ENCODE measurements at places on chromosomes 7 and 10. TPM values are rescaled to one million over a fixed set of nuclear protein-coding genes. Genes with fewer than 3 reads are reported as not detected.

The SLC16A12 gene
- total RNA-seq = 0.23 TPM

- H3K36me3 ChIP-seq = no peaks in the 10 kb centered on the region
- no peak overlapping the region for H3K27ac ChIP-seq
Observed at GRCh38 chr10:30518907-30519306, 84.9 kb downstream of the MAP3K8 start.

DNA sequence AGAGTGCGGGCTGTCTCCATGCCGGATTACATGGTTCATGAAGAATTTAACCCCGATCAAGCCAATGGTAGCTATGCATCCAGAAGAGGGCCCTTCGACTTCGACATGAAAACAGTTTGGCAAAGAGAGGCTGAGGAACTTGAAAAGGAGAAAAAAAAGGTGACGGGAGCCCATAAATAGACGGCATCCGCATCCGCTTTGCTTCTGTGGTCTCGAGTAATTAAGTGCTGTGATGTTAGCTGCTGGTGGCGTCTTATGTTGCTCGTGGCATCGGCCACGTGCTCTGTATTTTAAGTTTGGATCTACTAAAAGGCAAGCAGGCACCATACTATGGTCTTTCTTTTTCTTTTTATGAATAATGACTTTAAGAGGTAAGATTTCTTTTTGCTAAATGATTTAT is 11.1 kb downstream of the C7orf57 start:
- no peaks in the 10 kb centered on the region for H3K36me3 ChIP-seq
- no peak for DNase-seq
- no peak overlapping the region for H3K27ac ChIP-seq
- H3K4me3 ChIP-seq = no peak overlapping the region
- no peaks in the 10 kb centered on the region for H3K4me1 ChIP-seq
- H3K27me3 ChIP-seq = no peaks in the 10 kb centered on the region

The MMP21 gene
- total RNA-seq = not detected

The NRG3 gene
- total RNA-seq = not detected

The UCMA gene
- total RNA-seq = not detected

DNA sequence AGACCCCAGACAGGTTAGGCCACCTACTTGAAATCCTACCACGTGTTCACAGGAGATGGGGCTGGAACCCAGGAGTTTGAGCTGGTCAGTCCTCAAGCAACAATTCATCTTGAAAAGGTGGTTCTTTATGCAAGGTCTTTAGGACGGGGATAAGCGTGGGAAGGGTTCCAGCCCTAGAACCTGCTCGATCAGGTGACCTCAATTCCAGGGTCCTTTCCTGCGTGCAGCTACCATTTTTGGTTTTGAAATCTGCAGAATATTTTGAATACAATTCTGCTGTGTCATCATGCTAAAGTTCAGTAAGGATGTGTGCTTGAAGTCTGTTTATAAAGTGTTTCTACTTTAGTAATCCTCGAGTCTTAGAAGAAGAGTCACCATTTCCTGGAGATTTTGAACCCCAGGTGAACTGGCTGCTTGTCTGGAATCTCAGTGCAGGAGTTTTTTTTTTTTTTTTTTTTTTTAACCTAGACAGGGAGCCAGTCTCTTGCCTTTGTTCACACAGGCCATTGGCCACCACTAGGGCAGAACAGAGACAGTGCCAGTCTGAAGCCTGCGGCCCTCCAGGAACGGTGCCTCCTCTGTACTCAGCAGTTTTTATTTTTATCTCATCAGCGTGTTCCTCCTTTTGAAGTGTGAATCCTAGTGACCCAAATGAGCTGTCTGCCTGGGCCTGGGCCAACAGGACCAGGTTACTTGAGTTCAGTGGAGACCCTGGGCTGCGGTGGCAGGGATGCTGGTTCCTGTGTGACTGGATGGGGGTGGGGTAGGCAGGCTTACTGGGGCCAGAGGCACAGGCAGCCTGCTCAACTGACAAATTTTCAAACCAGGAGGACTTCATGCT is 54.6 kb downstream of the EEPD1 start:
- H3K27me3 ChIP-seq = no peaks in the 10 kb centered on the region
- no peak for DNase-seq
- no peak overlapping the region for H3K4me3 ChIP-seq
- peaks cover 12% of the 10 kb centered on the region for H3K4me1 ChIP-seq
- H3K27ac ChIP-seq = peak overlapping the region; percentile 62
- H3K36me3 ChIP-seq = no peaks in the 10 kb centered on the region

The ANXA8L1 gene
- total RNA-seq = 351 TPM

DNA sequence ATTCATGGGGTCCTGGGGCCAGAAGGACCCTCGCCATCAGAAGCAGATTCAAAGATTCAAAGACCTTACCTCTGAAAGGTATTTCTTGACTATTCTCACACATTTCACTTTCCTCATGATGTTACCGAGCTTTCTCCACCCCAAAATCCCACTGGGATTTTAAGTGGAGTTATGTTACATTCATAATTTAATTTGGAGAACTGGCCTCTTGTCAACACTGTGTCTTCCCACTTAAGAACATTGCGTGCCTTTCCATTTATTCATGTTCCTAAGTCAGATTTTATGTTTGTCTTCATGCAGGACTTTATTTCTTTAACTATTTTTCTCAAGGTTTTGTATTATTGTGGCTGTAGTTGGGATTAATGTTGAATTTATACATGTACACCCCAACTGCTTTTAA is 123.5 kb upstream of the BMPER start:
- DNase-seq = no peak
- no peaks in the 10 kb centered on the region for H3K27me3 ChIP-seq
- no peak overlapping the region for H3K27ac ChIP-seq
- H3K4me3 ChIP-seq = no peak overlapping the region
- no peaks in the 10 kb centered on the region for H3K36me3 ChIP-seq

DNA sequence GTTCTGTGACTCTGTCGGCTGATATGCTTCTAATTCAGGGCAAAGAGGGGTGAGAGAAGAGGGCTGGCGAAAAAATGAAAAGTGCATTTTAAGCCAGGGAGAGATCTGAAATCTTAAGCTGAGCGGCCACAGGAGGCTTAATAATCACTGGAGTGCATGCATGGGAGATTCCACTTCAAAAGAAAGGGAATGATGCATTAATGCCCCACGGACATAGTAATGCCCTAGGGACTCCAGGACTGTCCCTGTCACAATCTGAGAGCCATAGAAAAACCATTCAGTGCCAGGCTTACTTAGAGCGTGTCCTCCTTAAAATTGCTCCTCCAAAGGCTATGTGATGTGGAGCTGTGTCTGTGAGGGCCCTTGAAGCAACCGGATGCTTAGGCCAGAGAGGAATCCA is 75.1 kb downstream of the NHLRC2 start:
- H3K27me3 ChIP-seq = no peaks in the 10 kb centered on the region
- H3K4me3 ChIP-seq = no peak overlapping the region
- no peak overlapping the region for H3K27ac ChIP-seq
- no peaks in the 10 kb centered on the region for H3K36me3 ChIP-seq

- no peaks in the 10 kb centered on the region for H3K36me3 ChIP-seq
- peaks cover 66% of the 10 kb centered on the region for H3K4me1 ChIP-seq
- peak overlapping the region; percentile 74 for H3K4me3 ChIP-seq
- no peaks in the 10 kb centered on the region for H3K27me3 ChIP-seq
- DNase-seq = no peak
Observed at GRCh38 chr10:29734640-29734961, 99.8 kb upstream of the SVIL start.

The OR2A42 gene
- not detected for total RNA-seq

The VAX1 gene
- not detected for total RNA-seq

GRCh38 chr7:50303335-50304128 is 984 bp upstream of the IKZF1 start:
- peak overlapping the region; percentile 68 for H3K27ac ChIP-seq
- H3K27me3 ChIP-seq = peaks cover 74% of the 10 kb centered on the region
- no peaks in the 10 kb centered on the region for H3K4me1 ChIP-seq
- H3K36me3 ChIP-seq = no peaks in the 10 kb centered on the region

The PLCE1 gene
- total RNA-seq = 3.6 TPM

- H3K27me3 ChIP-seq = no peaks in the 10 kb centered on the region
- no peak overlapping the region for H3K27ac ChIP-seq
- no peak for DNase-seq
Observed at GRCh38 chr7:90736968-90737939, 141.1 kb downstream of the CDK14 start.

DNA sequence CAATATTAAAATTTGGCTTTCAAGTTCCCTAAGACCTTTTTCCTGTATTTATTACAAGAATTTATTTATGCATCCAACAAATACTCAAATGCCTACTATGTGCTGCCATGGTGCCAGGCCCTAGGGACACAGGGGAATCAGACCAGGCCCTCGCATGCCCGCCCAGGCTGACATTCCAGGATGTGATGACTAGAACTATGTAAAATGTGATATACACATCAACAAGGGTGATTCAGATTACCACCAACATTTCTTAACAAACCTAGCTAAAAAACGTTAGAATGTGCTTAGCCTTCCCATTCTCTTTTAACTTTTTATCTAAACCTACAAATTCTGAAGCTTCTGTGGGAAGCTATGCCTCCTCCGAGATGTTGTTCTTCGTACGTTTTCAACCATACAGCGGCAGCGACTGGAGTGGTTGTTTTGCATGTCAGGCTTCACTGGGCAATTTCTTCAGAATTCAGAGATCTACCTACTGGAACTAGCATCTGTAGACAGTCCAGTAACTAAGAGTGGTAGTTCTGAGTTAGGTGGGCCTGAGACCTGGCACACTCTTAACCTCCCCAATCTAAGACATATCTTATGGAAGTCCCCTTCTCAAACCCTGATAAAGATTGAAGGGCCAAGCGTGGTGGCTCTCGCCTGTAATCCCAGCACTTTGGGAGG is 22.1 kb downstream of the GNA12 start:
- H3K4me1 ChIP-seq = peaks cover 28% of the 10 kb centered on the region
- no peaks in the 10 kb centered on the region for H3K36me3 ChIP-seq
- DNase-seq = no peak
- H3K4me3 ChIP-seq = no peak overlapping the region

GRCh38 chr7:159116581-159117339 is 27.9 kb downstream of the VIPR2 start:
- no peaks in the 10 kb centered on the region for H3K36me3 ChIP-seq
- no peak overlapping the region for H3K4me3 ChIP-seq
- DNase-seq = no peak
- no peaks in the 10 kb centered on the region for H3K4me1 ChIP-seq
- no peak overlapping the region for H3K27ac ChIP-seq

- no peaks in the 10 kb centered on the region for H3K27me3 ChIP-seq
- H3K4me1 ChIP-seq = no peaks in the 10 kb centered on the region
- no peak overlapping the region for H3K4me3 ChIP-seq
- no peak overlapping the region for H3K27ac ChIP-seq
- DNase-seq = no peak
Observed at GRCh38 chr10:51047857-51048256, 26.4 kb upstream of the PRKG1 start.

The HMX3 gene
- total RNA-seq = not detected

GRCh38 chr10:132113206-132113605 is 47.5 kb downstream of the JAKMIP3 start:
- no peak overlapping the region for H3K4me3 ChIP-seq
- DNase-seq = no peak
- H3K27ac ChIP-seq = no peak overlapping the region

The CCDC146 gene
- total RNA-seq = 25.0 TPM

The KLF14 gene
- total RNA-seq = not detected

The CYP26A1 gene
- not detected for total RNA-seq

GRCh38 chr7:24297362-24297761 is 13.4 kb downstream of the NPY start:
- no peaks in the 10 kb centered on the region for H3K36me3 ChIP-seq
- H3K27ac ChIP-seq = no peak overlapping the region
- H3K27me3 ChIP-seq = no peaks in the 10 kb centered on the region
- H3K4me3 ChIP-seq = no peak overlapping the region

The PPP1R9A gene
- 0.04 TPM for total RNA-seq

GRCh38 chr10:101114646-101115045 is 16.5 kb upstream of the TLX1 start:
- no peaks in the 10 kb centered on the region for H3K36me3 ChIP-seq
- peaks cover 96% of the 10 kb centered on the region for H3K27me3 ChIP-seq
- DNase-seq = no peak
- no peaks in the 10 kb centered on the region for H3K4me1 ChIP-seq
- no peak overlapping the region for H3K27ac ChIP-seq

The EVX1 gene
- total RNA-seq = not detected

GRCh38 chr10:77498210-77498609 is 139.4 kb downstream of the KCNMA1 start:
- no peaks in the 10 kb centered on the region for H3K36me3 ChIP-seq
- no peak overlapping the region for H3K4me3 ChIP-seq
- no peak for DNase-seq
- H3K27ac ChIP-seq = peak overlapping the region; percentile 54

DNA sequence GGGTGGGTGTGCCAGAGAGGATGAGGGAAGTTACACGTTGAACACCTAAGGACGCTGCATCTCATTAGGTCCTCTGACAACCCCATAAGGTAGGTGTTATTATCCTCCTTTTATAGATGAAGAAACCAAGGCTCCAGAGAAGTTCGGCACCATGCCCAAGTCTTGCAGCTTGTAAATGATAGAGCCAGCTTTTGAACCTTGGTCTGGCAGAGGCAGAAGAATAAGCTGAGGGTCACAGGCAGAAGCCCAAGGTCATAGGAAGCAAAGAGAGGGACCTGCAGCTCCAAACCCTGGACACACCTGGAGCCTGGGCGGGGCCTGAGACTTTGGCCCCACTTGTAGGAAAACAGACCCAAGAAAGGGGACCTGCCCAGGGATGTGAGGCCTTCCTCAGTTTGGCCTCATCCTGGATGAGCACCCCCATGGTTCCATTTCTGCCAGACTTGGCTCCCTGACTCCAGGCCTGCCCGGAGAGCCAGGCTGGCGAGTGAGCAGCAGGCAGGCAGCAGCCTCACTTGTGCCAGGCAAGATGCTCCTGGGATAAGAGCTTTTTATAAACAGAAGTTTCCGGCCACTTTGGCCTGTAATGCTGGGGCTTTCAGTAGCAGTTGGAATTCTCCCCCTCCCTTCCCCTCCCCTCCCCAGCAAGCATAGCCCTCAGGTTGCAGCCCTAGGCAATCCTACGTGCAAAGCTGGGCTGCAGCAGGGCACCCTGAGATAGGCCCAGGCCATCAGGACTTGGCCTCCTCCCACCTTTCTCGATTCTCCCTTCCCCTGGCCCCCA is 2.4 kb downstream of the KCNH2 start:
- peak overlapping the region; percentile 74 for H3K27ac ChIP-seq
- no peaks in the 10 kb centered on the region for H3K36me3 ChIP-seq
- H3K4me3 ChIP-seq = peak overlapping the region; percentile 37
- no peak for DNase-seq
- peaks cover 15% of the 10 kb centered on the region for H3K27me3 ChIP-seq
- H3K4me1 ChIP-seq = peaks cover 15% of the 10 kb centered on the region

The ABI1 gene
- total RNA-seq = 67.1 TPM

DNA sequence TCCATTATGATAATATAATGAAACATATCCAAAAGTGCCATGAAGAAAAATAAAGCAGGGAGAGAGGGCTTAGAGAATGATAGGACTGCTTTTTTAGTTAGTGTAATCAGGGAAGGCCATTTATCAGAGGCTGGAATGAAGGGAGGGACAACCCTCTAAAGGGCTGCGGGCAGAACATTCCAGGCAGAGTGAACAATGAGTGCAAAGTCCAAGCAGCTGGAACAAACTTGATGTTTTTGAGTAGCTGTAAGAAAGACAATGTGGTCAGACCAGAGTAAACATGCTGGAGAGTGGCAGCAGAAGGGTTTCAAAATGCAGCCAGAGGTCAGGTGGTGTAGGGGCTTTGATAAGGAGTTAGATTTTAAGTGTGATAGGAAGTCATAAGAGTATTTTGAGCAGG is 65.6 kb upstream of the CCDC6 start:
- H3K4me1 ChIP-seq = no peaks in the 10 kb centered on the region
- H3K36me3 ChIP-seq = no peaks in the 10 kb centered on the region
- no peaks in the 10 kb centered on the region for H3K27me3 ChIP-seq
- DNase-seq = no peak
- H3K4me3 ChIP-seq = no peak overlapping the region
- no peak overlapping the region for H3K27ac ChIP-seq

Data from esophagus squamous epithelium (tissue), 5 donors.